ENCODE measurements at places on chromosomes 16 and 17. TPM values are rescaled to one million over a fixed set of nuclear protein-coding genes. Genes with fewer than 3 reads are reported as not detected.

The RAB34 gene
- total RNA-seq: 90.2 TPM

The TIMP2 gene
- 701 TPM for total RNA-seq

The NKD1 gene
- total RNA-seq: 67.6 TPM

GRCh38 chr16:57151369-57151768 lies 34.5 kb downstream of the PSME3IP1 start:
- peak; percentile 24 for DNase-seq

DNA sequence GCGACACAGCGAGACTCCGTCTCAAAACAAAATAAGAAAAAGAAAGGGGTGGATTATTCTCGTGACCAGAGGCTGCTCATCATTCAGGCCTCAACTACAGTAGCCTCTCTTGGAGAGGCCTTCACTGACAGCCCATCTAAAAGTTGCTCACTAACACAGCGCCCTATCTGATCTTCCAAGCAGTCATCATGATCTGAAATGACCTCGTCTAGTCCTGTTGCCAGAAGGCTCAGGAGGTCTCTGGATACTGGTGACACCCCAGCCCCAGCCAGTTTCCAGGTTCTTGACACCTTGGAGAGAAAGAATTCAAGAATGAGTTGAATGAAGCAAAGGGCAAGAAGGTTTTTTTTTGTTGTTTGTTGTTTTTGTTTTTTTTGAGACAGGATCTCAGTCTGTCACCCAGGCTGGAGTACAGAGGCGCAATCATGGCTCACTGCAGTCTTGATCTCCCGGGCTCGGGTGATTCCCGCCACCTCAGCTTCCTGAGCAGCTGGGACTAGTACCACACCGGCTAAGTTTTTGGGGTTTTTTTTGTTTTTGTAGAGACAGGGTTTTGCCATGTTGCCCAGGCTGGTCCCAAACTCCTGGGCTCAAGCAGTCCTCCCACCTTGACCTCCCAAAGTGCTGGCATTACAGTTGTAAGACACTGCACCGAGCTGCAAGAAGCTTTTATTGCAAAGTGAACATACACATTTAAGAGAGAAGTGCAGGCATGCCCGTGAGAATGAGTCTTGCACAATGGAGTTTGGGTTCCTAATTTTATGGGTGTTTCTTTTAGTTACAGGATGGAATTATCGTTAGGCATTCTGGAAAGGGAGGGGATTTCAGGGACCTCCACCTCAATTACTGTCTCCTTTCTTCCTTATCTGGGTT lies 2.7 kb upstream of the ZC3H7A start:
- DNase-seq: no peak

Measured in posterior vena cava (tissue), 2 donors.